ENCODE measurements at places on chromosomes 3 and 15.

- DNase-seq = no peak
These were observed 117.8 kb downstream of the WNT5A start for GRCh38 chr3:55369141-55369847.

- DNase-seq = no peak
These were observed 23.7 kb downstream of the CYP19A1 start for GRCh38 chr15:51314391-51315337.

GRCh38 chr3:133928903-133929607 lies 33.4 kb upstream of the RAB6B start:
- no peak for DNase-seq

DNA sequence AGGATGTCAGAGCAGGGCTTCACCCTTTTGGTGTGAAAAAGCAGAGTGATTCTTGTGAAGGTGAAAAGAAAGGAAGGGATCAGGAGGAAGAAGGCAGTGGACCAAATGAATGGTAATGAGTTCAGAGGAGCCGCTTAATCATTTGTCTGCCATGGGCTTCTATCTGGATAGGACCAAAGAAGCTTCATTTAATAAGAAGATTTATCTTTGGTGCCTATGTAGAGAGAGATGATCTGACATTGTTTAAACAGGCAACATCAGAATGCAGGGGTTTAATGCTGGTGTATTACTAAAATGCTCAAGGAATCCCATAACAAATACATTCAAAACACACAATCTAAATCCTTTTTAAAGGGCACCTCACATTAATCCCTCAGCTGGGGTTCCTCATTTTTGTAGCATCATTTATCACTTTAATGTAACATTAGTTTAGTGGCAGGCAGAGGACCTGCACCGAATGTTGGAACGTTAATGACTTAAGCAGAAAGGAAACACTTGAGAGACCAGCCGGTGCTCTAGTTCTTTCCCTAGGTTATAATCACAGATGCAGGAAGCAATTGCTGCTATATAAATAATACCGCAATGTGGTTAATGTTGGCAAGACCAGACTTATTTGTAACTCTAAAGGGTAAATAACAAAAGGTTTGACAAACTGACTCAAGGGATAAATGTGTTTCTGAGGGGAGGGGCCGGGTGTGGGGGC lies 27.9 kb upstream of the IL1RAP start:
- DNase-seq = no peak

GRCh38 chr15:66899555-66900350 lies 165.6 kb upstream of the SMAD3 start:
- DNase-seq = no peak

DNA sequence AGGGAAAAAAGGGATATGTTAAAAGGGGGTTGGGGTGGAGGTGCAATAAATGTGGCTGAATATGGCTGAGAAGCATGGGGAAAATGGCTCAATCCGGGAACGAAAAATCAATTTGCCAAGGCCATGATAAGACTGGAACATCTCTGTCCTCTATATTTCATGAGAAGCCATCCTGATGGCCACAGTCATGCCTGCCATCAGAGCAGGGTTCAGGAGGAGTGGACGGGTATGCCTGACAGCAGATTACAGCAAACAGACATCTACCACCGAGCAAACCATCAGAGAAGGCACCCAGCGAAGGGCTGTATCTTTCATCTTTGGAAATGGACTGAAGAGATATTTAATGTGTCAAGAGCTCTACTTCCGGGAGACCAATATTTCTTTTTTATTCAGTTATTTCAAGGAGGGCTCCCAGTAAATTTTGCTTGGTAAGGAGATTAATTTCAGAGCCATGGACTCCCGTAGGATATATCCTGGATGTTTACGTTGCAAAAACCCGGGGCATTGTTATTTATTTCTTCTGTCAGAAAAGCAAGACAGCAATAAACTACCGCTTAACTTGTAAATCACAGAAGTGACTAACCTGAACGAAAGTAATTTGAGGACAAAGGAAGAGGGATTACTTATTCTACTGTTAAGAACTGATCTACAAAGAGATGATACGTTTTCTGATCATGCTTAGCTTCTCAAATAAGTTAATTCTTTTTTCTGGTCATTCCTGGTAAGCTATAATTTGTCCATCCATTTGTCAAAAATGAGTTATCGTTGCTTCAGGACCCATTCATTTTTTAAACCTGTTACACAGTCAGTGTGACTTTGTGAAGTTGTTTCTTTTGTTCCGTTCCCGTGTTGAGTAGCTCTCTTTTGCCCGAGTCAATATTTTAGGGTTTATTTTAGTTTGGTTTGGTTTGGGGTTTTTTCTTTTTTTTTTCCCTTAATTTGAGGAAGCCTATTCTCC lies 80.6 kb upstream of the CHD2 start:
- DNase-seq = no peak

DNA sequence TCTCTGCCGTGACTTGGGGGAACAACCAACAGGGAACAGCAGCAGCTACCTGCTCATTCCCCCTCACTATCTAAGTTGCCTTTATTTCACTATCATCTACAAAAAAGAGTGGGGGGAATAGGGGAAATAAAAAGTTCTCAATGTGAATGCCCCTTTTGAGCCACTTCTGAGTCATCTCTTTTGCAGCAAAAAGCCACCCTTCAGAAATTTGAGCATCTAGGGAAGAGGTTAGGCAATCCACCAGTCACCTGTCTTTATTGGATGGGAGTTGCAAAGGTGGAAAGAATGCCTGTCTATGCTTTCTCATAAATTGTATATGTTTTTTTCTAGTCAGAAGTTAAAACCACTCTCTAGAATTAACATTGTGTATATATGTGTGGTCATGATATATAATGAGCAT lies 41.1 kb downstream of the GPD1L start:
- no peak for DNase-seq

- DNase-seq = no peak
These were observed 175.8 kb upstream of the STT3B start for GRCh38 chr3:31356941-31357340.

DNA sequence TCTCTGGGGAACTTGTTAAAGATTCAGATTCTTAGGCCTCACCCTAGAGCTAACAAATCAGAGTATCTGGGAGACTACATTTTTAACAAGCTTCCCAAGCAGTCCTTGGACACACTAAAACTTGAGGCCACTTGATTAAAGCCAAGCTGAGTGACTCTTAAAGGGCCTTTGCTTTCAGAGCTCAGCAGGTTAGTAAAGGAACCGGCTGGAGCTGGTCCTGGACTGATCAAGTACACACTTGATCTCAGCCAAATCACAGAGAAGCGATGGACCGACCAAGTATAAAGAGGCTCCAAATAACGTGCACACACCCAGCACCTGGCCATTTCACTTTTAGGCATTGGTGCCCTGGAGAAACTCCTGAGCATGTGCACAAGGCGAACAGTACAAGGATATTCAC lies 12.9 kb upstream of the TM6SF1 start:
- DNase-seq = no peak

GRCh38 chr3:72017311-72017710 lies 232.4 kb upstream of the PROK2 start:
- no peak for DNase-seq

- no peak for DNase-seq
These were observed 41.8 kb downstream of the CHCHD6 start for GRCh38 chr3:126745760-126746394.

- no peak for DNase-seq
These were observed 54.3 kb upstream of the ACP3 start for GRCh38 chr3:132262956-132263355.

DNA sequence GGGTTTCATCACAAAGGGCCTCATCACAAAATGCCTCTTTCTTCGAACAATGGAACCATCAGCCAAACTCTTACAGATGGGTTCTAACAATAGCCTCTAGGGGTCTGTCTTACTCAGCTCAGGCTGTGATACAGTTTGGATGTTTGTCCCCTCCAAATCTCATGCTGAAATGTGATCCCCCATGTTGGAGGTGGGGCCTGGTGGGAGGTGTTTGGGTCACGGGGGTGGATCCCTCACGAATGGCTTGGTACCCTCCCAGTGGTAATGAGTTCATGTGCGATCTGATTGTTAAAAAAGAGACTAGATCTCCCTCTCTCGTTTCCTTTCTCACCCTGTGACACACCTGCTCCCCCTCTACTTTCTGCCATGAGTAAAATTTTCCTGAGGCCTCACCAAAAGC lies 47.9 kb upstream of the LIPC start:
- DNase-seq = no peak

Measured in T-helper 9 cell (primary cell).